ENCODE measurements at places on chromosomes 4 and X.

- DNase-seq: peak; percentile 54
Observed at GRCh38 chr4:37623125-37623524, 63.1 kb downstream of the RELL1 start.

DNA sequence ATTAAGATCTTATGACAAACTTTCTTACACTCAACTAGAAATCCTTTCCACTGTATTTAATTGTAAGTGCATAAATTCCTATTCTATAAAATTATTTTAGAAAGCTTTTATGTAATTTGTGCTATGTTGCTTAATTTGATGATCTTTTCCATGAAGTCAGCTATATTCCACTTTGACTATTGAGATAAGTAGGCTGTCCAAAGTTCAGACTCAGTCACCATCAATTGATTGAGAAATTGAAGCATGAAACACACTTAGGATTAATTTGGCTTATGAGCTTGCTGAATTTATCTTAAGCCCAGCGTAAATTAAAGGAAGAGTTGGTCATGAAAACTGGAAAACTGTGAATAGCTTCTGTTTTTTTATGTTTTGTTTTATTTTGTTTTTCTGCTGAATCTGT, 18.7 kb upstream of the UGT2B10 start:
- no peak for DNase-seq

- no peak for DNase-seq
Observed at GRCh38 chr4:38161208-38162113, 201.3 kb downstream of the PTTG2 start.

GRCh38 chr4:120977435-120977997, 55.0 kb upstream of the PRDM5 start:
- peak; percentile 46 for DNase-seq

DNA sequence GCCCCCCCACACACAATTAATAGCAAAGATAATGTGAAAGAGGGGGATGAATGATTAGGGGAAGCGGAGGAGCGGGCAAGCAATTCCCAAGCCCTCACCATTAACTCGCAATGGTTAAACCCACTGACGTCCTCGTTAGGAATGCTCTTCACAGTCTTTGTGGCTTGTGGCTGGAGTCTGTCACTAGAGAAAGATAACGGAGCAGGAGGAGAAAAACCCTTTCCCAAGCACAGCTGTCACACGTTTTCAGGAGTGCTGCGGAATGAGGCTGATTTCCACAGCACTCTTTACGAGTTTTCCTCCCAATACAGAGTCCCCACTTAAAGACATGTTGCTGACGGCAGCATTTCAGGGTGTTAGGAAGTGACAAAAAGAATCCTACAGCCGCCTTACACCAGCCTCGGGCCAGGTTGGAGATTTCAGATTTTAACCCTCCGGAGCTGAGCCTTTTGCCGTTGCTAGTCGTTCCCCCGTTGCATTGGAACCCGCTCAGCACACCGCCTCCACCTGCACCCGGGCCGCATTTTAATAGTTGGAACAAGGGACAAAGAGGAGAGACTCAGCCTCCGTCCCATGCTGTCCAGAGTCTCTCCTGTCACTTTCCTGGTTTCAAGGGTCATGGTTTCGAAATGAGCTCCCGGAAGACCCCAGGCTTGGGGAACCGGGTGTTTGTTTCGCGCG, 92.2 kb downstream of the GEMIN8 start:
- peak; percentile 74 for DNase-seq

GRCh38 chrX:153707406-153707805, 16.8 kb downstream of the BCAP31 start:
- no peak for DNase-seq

- DNase-seq: no peak
Observed at GRCh38 chr4:26174027-26174426, 146.8 kb upstream of the RBPJ start.

GRCh38 chr4:53633608-53634007, 42.3 kb upstream of the LNX1 start:
- no peak for DNase-seq

DNA sequence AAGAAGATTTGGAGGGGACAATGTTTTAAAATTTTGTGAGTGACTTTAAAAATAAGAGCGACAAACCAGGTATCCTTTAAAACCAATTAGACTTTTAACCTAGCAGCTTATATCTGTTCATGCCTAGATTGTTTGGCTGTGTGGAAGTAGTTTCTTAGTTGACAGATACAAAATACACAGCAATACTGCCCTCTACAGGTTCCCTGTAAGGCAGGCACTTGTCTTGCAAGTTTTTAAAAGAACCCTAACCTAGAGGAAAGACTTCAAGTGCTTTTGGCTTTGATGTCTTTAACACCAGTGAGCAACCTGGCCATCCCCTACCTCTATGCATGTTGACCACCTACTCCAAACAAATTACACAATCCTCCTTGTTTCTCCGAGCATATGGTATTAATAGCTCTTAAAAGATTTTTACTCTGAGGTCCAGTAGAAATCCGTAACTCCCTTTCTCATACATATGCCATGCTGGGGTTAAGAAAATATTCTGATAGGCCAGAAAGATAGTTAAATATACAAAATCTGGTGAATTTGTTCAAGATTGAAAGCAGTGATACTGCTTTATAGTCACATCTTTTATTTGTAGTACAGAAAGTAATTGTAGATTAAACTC, 273.0 kb downstream of the ARHGAP24 start:
- peak; percentile 83 for DNase-seq

GRCh38 chr4:176752191-176752749, 40.5 kb downstream of the VEGFC start:
- DNase-seq: no peak

DNA sequence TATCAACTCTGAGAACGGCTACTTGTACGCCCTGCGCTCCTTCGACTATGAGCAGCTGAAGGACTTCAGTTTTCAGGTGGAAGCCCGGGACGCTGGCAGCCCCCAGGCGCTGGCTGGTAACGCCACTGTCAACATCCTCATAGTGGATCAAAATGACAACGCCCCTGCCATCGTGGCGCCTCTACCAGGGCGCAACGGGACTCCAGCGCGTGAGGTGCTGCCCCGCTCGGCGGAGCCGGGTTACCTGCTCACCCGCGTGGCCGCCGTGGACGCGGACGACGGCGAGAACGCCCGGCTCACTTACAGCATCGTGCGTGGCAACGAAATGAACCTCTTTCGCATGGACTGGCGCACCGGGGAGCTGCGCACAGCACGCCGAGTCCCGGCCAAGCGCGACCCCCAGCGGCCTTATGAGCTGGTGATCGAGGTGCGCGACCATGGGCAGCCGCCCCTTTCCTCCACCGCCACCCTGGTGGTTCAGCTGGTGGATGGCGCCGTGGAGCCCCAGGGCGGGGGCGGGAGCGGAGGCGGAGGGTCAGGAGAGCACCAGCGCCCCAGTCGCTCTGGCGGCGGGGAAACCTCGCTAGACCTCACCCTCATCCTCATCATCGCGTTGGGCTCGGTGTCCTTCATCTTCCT, 2.7 kb downstream of the PCDH10 start:
- peak; percentile 70 for DNase-seq

DNA sequence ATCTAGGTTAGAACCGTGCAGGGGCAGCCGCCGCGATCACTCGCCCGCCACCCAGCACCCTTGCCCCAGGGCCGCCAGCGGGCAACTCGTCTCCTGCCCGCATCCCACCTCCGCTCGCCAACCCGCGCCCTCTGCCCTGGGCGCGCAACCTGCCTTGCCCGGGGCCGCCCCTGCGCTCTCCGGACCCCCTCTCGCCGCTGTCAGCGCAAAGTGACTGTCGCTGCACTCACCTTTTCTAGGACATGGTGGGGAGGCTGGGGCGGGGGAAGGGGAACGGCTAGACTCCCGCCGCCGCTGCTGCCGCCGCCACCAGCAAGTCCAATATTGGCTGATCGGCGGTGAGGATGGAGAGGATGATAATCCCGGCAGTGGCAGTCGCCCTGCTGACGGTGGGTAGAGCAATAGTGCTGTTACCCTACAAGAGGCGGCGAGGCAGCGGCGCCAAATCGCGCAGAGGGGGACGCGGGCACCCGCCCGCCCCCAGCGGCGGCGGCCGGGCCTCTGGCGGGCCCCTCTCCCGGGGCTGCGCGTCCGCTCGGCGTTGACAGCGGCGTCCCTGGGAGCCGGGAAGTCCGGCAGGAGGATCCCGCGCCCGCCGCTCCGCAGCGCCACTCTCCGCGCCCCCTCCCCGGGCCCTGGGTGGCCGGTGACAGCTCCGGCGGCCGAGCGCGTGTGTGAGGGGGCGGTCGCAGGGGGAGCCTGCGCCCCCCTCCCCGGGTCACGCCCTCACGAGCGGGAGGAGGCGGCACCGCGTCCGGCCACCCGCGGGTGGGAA, 2.3 kb upstream of the NR3C2 start:
- DNase-seq: peak; percentile 35

DNA sequence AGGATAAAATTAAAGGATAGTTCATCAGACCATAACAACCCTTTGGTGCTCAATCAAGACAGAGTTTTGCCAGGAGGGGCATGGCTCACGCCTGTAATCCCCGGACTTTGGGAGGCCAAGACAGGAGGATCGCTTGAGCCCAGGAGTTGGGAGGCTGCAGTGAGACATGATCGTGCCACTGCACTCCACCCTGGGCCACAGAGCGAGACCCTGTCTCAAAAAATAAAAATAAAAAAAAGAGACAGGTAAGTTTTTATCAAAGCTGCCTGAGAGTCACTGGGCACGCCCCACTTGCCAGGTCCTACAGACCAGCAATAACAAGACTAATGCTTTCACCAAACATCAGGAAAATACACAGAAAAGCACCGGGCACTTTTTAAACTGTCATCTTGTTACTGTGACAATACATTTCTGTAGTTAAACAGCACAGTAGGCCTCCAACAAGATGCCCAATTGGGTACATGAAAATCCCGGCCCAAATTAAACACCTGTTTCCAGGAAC, 765 bp downstream of the CFAP97 start:
- DNase-seq: no peak

- no peak for DNase-seq
Observed at GRCh38 chrX:20472148-20472547, 205.4 kb upstream of the RPS6KA3 start.

GRCh38 chrX:12825801-12826200, 34.6 kb downstream of the PRPS2 start:
- DNase-seq: peak; percentile 81

- DNase-seq: no peak
Observed at GRCh38 chr4:123568936-123569335, 172.3 kb downstream of the SPRY1 start.

All from astrocyte of the hippocampus (primary cell).